ENCODE measurements at places on chromosomes 3 and 15.

- no peak for DNase-seq
Measured at GRCh38 chr3:16665282-16665741, 60.1 kb upstream of the DAZL start.

- DNase-seq, result no peak
Measured at GRCh38 chr3:123038751-123039150, 11.2 kb upstream of the SEMA5B start.

- no peak for DNase-seq
Measured at GRCh38 chr3:123884993-123885392, 861 bp upstream of the MYLK start.

- DNase-seq, result no peak
Measured at GRCh38 chr15:42730135-42730534, 6.8 kb downstream of the CDAN1 start.

- DNase-seq, result no peak
Measured at GRCh38 chr3:10233988-10234387, 14.3 kb upstream of the TATDN2 start.

DNA sequence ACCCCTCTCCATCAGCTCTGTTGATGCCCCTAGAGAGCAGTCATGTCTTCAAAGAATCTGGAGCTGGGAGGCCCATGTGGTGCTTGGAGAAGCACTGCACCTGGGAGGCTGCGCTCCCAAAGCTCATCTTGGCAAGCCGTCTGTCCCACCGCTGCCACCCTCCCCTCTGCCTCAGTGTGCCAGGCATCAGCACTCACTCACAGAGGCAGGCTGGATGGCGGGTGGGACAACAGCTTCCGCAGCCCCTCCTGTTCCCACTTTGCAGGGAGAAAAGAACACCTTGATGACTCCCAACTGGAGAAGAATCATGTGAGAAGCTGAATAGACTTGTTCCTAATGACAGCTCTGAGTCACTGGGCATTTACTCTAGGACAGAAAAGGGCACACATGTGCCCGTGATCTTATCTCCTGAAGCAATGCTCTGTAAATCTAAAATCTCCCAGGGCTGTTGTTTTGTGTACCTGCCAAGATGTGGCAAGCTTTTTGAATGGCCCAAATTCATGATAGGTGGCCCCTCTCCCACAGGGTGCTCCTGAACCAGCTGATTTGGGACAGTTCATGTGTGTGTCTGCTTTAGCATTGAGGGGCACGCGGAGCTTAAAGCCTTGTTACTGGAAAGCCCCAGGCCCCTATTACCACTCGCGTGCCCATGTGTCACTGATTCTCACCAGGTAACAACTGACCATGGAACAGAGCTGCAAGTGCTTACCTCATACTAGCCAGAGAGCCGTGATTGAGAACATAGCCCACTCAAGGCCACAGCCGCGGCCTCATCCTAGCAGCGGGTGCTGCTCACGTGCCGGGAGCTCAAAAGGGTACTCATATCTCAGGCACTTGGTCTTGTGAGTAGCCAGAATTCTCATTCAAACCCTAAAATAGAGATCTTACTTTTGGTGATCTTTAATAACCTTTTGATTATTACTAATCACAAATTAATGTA, 104.4 kb downstream of the DNAJB8 start:
- DNase-seq, result no peak

- no peak for DNase-seq
Measured at GRCh38 chr3:85800676-85801075, 841.9 kb downstream of the CADM2 start.

- DNase-seq, result no peak
Measured at GRCh38 chr3:50655009-50655830, 19.5 kb upstream of the DOCK3 start.

DNA sequence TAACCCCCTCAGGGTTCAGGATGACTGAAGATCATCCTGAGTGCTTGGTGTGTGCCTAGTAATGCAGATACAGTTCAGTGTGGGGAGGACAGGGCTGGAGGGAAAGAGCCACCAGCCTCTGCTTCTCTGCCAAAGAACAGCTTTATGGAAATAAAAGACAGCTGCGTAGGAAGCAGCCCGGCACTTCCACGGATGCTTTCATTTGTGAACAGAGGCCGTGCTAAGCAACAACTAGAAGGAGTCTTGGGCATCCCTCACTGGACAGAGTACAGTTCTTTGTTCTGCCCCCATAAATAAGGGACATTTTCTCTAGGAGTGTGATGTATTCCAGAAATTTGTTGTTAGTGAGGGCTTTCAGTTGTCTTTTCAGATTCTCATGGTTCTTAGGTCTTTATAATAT, 194.8 kb upstream of the RGMA start:
- DNase-seq, result no peak

- DNase-seq, result no peak
Measured at GRCh38 chr15:80036071-80036470, 23.4 kb upstream of the ZFAND6 start.

Measured in activated CD4-positive, alpha-beta T cell treated with anti-CD3 and anti-CD28 coated beads, Interleukin-2, amount 50 U/mL, for 24 hours (primary cell).